Activated CD4-positive, CD25-positive, alpha-beta regulatory T cell treated with anti-CD3 and anti-CD28 coated beads, Interleukin-2, amount 50 U/mL, for 16 hours (primary cell): ENCODE measurements at places on chromosomes 12 and 14.

GRCh38 chr12:60269611-60270269, 673.9 kb downstream of the SLC16A7 start:
- DNase-seq: no peak

DNA sequence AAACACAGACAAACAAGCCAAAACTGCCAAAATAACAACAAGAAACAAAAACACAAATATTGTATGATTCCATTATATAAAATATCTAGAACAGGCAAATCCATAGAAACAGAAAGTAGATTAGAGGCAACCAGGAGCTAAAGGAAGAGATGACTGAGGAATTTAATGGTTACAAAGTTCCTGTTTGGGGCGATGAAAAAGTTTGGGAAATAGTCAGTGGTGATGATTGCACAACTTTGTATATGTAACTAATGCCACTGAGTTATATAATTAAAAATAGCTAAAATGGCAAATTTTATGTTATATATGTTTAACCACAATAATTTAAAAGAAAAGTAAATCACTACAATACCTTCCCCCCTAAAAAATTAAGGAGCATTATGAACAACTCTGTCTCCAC, 24.5 kb downstream of the GNPTAB start:
- no peak for DNase-seq

DNA sequence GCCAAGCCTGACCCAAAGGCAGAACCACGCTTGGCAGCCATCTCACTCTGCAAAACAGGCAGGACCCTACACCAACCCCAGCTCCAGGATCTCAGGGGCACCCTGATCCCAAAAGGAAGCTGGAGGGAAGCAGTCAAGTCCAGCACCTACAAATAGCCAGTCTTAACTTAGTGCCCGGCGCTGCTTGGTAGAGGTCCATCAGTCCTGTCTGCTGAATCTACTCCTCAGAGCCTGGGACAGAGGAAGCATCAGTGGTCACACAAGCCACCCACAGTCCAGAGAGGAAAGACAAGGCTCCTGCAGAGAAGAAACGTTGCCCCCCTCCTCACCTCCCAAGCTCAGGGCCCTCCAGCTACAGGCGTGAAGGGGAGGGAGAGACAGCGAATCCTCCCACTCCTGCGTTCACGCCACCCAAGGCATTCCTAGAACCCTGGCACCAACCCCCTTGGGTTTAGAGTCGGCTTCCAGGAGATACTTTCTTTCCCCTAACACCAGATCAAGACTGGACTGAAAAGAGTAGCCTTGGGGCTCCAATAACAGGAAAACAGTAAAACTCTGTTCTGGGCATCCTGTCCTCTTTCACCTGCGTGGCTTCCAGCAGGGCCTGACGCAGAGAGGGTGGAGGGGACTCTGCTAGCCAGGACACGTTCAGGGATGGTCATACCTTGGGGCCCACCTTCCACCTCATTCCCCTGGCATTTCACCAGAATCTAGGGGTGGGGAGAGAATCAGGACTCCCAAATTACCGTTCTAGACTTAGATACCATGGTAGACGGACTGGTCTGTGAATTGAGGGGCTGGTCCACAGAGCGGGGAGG, 1.2 kb downstream of the PXN start:
- no peak for DNase-seq

- DNase-seq: no peak
Measured at GRCh38 chr12:93127107-93127560, 198.0 kb upstream of the EEA1 start.

- no peak for DNase-seq
Measured at GRCh38 chr14:68079941-68080697, 260.5 kb downstream of the RAD51B start.

- no peak for DNase-seq
Measured at GRCh38 chr14:97074856-97075255, 277.7 kb downstream of the VRK1 start.

DNA sequence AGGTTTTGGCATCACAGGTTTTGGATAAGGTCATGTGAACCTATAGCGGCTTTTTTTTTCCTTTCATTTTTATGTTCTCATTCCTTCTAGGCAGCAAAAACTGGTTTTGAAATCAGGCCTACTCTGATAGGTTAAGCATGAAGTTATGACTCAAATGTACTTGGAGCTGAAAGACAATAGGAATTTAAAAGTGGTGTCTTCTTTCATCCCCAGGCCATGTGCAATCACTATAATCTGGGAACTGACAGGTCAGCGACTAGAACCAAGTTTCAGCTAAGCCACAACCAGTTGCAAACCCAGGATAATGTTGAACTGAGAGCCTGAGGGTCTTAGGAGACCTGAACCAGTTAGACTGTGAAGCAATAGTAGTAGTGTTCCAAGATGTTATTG, 74.3 kb downstream of the ANO6 start:
- no peak for DNase-seq

DNA sequence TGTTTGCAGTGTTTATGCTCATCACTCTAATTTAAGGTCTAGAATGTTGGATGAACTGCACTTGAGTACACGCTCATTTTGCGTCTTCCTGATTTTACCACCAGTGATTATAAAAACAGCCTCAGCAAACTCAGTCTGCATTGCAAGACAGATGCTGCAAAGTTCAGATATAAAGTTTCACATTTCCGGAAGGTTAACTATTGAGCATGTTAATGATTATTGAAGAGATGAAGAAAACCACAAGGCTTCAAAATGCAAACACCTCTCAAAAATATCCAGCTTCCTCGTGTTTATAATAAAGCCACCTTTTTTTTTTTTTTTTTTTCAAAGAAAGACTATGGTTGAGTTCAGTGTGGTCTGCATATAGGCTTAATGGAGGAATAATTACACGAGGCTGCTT, 92.1 kb upstream of the BMP4 start:
- DNase-seq: no peak

GRCh38 chr14:92690171-92691011, 58.0 kb downstream of the LGMN start:
- no peak for DNase-seq

- no peak for DNase-seq
Measured at GRCh38 chr12:57240926-57241401, 10.0 kb downstream of the STAC3 start.

- no peak for DNase-seq
Measured at GRCh38 chr12:97222391-97222790, 240.2 kb upstream of the RMST start.

DNA sequence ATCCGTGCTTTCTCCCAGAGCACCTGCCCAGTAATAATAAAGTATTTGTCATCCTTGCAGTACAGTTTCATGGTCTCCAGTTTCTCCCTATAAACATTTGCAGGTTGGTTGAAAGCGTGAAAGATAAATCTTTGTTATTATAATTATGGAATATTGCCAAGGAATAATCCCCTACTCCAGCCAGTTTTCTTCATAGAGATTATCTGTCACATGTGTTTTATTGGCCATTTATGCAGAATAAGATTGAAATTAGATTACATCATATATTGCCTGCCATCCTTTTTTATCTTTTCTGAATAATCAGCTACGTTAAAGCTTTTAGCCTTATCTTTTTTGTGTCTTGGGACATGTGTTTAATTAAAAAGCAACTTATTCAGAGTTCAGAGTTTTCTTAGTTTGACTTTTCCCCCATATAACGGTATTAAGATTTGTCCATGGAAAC, 168.0 kb downstream of the KICS2 start:
- DNase-seq: no peak

DNA sequence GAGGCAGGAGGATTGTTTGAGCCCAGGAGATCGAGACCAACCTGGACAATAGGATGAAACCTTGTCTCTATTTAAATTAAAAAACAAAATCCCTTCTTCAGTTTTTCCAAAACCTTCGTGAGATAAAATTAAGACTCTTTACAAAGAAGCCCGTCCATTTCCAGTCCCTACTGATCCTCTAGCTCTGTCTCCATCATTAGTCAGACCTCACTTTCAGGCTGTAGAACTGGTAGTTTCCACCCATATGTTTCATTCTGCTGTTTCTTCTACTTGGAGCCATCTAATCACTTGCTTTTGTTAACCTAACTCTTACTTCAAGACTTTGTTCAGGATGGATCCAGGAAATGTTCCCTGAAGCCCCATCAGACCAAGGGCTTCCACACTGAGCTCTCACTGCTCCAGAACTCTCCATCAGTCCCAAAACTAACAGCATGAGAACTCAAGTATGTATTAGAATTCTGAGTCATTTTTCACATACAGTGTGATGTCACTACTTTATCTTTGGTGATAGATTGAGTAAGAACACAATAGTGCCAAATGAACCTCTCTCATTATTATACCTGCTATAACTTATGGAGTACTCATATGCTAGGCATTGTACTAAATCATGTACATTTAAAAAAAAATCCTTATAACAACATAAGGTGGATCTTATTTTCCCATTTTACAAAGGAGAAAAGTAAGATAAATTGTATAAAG, 90.8 kb downstream of the PRICKLE1 start:
- no peak for DNase-seq

- DNase-seq: no peak
Measured at GRCh38 chr12:55720894-55721444, 776 bp downstream of the RDH5 start.

GRCh38 chr14:73723406-73723796, 9.2 kb upstream of the PNMA1 start:
- DNase-seq: no peak

DNA sequence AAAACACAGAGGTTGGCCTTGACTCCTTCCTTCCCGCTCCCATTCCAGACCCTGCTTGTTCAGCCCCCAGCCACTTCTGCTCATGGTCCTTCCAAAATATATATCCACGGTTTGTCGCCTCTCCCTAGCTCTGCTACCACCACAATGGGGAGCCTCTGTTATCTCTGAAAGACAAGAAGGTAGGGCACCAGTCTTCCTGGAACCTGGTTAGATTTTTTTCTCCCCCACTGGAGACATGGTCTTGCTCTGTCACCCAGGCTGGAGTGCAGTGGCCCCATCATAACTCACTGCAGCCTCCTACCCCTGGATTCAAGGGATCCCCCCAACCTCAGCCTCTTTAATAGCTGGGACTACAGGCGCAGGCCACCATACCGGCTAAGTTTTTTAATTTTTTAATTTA, 95.7 kb downstream of the PTPN11 start:
- DNase-seq: no peak

DNA sequence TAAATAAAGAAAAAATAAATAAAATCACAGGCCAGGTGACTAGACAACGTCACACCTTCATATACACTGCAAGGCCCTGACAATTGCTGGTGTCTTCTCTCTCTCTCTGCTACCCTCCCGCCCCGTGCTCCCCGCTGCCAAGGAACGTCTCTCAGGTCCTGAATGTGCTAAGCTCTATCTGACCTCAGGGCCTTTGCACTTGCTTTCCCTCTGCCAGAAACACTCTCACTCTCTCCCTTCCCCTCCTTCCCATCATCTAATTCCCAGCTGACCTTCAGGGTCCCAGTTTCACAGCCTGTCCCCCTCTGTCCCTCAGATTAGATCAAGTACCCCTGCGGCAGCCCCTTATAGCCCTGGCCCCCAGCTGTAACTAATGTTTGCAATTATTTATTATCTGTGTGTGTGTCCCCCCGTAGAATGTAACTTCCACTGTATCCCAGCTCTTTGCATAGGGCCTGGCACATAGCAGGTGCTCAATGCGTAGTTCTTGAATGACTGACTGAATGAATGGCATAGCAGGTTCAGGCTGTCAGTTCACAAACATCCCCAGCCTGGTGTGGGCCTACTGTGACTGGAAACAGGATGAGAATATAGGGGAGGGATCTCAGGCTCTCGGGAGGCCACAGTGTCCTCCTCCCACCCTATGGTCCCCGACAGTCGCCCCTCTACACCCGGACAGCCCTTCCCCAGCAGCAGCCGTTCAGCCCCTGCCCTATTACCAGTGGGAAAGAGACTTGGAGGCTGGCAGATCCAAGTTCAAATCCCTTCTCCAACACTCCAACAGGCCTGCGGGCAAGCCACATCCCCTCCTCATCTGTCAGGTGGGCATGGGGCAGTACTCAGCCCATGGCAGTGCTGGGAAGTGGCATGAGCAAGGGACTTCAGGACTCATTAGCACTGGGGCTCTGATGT, 6.6 kb downstream of the BEGAIN start:
- no peak for DNase-seq

DNA sequence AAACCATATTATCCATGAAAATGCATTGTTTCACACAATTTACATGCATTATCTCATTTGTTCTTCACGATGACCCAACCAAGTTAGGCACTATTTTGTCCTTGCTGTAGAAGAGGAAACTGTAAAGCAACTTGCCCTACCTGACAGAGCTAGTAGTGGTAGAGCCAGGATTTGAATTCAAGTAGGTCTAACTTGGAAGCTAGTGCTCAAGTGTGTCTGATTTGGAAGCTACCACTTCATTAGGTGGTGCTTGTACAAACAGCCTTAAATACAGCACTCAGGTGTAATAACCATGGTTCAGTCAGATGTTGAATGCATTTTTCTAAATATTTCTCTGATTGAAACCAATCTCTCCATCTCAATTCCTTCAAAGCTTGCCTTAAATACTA, 123.6 kb downstream of the PAWR start:
- DNase-seq: no peak

DNA sequence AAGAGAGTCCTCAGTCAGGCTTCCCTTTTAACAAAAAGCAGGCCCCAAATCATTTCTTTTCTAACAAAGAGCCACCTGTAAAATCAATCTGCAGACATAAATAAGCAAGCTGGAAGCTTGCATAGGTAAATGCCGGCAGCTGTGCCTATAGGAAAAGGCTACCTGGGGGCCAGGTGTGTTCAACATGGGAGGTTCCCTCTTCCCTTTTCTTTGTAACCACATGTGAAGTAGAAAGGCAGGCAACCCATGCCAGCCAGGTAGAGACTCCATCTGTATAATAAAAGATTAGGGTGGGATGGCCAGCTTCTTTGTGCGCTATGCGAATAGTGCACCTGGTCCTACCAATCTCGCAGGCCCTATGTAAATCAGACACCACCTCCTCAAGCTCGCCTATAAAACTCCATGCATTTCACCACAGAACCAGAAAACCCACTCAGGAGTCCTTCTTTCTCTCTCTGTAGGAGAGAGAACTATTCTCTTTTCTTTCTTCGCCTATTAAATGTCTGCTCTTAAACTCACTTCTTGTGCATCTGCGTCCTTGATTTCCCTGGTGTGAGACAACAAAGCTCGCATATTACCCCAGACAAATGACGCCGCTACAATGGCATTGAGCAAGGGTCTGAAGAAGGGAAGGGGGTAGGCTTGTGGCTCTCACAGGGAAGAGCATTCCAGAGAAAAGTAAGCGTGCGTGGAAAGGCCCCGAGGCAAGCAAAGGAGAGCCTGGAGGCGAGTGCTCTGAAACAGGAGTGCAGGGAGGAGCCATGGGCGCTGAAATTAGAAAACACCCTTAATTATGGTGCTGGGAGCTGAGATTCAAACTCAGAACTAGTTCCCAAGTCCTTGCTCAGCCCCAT, 67.2 kb downstream of the TTC9 start:
- no peak for DNase-seq

GRCh38 chr14:34372786-34373185, 89.3 kb downstream of the SPTSSA start:
- DNase-seq: no peak

DNA sequence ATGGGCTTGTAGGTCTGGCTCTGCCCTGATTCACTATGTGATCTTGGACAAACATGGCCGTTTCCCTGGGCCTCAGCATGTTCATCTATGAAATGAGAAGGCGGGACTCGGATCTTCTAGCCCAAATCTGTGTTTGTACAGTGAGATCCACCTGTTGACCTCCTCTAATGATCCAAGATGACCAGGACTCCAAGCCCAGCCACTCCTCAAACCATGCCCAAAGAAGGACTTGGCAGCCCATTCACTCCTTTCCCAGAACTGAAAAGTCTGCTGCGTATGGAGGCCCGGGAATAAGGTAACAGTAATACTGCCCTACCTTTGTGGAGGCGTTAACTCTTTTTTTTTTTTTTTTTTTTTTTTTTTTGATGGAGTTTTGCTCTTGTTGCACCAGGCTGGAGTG, 39.9 kb downstream of the APPL2 start:
- no peak for DNase-seq
